Fibroblast of skin of left quadriceps (primary cell): ENCODE measurements at places on chromosomes 16 and 17.

GRCh38 chr16:28264656-28265055, 27.7 kb upstream of the SBK1 start:
- no peak for DNase-seq

DNA sequence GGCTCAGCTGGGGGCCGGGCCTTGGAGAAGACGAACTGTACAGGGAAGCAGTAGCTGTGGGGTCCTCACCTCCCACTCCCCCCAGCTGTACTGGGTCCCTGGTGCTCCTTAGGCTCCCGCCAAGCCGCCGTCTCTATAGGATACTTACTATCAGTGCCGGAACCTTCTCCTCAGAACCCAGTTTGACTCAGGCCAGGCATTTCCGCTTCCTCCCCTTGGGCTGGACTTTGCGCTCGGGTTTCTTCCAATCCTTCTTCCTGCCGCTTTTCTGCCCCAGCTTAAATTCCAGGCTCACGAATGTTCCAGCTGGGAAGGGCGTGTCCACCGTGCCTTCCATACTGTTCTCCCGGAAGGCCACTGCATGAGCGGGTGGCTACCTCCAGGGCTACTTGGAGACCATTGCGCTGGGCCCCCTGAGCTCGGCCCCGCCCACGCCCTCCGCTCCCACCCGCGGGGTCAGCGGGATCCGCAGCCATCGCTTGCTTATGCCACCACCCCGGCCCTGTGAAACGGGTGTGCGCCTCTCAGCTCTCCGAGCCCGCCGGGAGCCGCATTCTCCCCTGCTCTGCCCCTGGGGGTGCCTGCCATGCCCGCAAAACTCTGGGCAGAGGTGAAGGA, 1795.9 kb downstream of the TP53TG3F start:
- no peak for DNase-seq

- no peak for DNase-seq
Observed at GRCh38 chr16:26987597-26988010, 79.1 kb upstream of the C16orf82 start.

GRCh38 chr17:65190467-65191097, 53.4 kb downstream of the RGS9 start:
- DNase-seq = no peak

- peak; percentile 43 for DNase-seq
Observed at GRCh38 chr16:12801511-12802042, 2.1 kb downstream of the CPPED1 start.

DNA sequence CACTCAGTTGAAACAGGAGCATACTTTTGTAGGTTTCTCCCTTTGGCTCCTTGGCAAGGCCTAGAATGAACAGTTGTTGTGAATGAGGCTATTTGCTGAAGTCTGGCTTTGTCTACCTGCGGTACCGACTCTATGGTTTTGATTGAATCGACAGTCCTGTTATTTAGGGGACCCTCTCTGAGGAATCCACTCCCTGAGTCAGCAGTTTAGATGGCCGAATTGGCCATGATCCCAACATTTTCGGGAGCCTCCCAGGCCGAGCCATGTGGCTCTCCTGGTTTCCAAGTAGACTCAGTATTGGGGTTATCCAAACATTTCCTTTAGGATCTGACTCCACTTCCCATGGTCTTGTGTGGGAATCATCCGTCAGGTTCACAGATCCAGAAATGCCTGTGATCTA, 394.8 kb upstream of the MAF start:
- DNase-seq = no peak

DNA sequence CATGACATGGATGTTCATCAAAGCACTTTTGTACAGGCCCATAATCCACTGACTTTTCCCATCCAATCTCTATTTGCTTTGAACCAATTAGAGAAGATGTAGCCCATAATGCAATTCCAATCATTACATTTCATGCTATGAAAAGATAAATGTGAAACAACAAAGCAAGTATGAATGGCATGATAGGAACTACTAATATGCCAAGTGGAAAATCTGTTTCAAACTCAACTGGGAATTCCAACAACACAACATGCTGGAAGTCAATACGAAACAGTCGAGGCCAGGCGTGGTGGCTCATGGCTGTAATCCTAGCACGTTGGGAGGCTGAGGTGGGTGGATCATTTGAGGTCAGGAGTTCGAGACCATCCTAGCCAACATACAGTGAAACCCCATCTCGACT, 39.6 kb upstream of the TMEM97 start:
- peak; percentile 26 for DNase-seq

DNA sequence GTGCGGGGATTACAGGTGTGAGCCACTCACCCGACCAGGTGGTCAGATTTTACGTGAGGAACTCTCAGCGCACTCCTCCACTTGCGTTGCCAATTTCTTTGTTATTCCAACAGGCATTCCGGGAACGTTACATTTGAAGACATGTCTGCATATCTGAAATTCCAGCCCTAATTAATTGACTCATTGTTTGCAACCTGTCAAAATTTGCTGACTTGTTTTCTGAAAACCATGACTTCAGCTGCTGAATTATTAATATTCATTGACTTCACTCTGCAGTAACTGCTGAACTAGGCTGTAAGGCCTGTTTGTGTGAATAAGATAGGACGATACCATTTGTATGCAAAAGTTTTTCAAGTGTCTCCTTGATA, 16.6 kb downstream of the G6PC1 start:
- no peak for DNase-seq

- no peak for DNase-seq
Observed at GRCh38 chr16:5042574-5043171, 8.9 kb upstream of the NAGPA start.

DNA sequence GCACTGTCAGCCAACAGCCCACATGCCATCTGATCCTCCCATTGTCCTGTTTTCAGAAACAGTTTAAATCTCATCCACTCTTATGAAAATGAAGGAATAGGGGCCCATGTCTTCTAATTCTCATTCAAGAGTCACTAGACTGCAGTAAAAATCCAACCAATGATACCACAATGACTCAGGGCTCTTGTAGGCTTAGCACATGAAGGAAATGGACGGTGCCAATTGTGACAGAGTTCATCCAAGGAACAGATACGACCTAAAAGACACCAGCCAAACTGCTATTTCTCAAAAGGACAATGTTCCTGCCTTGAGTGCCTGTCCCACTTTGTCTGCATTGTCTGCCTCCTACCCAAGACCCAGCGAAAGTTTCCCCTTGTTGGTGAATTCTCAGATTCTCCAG, 204.8 kb upstream of the COX10 start:
- DNase-seq = peak; percentile 37

DNA sequence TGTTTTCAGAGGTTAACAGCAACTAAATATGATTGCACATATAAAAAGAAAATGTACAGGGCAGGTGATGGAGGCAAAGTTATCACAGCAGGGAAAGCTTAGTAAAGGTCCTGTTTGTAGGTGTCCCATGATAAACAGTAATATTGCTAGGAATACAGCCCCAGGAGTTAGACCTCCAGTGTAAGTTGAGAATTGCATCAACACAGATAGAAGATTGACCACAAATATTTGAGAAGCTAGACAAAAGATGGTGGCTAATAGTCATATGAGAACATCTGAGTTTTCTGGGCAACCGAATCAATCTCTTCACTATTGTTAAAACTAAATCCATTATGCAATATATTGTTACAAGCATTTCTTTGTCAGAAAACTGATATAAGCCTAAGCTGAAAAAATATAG, 152.6 kb downstream of the CDH11 start:
- no peak for DNase-seq

DNA sequence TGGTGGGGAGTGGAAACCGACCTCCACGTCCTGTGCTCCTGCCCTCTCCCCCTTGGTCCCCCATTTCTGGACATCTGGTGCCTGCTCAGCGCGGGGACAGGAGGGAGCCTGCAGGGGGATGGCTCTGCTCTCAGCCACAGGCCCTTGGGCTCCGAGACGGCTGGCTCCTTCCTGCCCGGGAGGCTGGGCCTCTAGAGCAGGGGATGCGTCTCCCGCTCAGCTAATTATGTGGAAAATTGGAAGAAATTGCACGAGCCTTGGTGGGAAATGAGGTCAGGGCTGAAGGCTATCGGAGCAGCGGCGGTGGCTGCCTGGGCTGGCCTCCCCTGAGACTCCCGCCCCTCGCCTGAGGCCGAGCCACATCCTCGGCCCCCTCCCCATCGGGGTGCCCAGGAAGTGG, 154.6 kb upstream of the CIBAR2 start:
- DNase-seq = no peak

- DNase-seq = no peak
Observed at GRCh38 chr16:23160082-23160481, 10.8 kb upstream of the USP31 start.

DNA sequence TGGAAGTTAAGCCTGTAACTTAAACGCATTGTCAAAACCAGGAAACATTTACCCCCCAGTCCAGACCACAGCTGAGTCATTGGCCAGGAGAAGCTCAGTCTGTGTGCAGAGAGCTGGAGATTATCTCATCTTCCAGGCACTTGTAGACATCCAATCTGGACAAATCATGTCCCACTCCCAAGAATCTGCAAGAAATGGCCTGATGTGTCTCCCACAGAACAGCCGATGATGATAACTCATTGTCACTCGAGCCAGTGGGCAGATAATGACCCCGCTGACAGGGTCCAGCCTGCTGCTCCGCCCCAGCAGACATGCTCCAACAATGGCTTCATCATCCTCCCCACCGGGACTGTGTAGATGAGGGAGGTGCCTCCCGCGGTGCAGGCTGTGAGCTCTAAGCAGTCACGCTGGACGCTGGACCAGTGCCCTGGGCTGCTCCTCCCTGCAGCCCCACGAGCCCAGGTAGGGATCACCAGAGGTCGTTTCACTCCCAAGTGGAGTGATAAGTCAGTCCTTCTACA, 322.5 kb downstream of the C16orf95 start:
- DNase-seq = peak; percentile 80

GRCh38 chr16:27214084-27214961, 11.0 kb downstream of the KDM8 start:
- DNase-seq = no peak

GRCh38 chr16:85554889-85555718, 58.0 kb upstream of the GSE1 start:
- DNase-seq = peak; percentile 64

DNA sequence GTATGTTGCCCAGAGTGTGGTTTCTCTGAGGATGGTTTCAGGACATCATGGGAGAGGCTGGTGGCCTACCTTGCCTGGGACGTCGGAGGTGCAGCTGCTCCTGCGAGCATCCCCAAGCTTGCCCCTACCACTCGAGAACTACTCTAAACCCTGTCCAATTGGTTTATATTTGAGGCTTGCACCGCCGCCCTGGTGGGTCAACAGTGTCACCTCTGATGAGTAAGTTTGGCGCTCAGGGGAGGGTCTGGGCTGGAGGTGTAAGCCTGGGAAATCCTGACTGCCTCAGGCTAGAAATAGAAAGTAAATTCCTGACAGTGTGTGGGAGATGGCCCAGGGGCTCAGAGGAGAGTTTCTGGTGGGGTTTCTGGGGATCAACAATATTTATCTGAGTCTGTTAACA, 48.2 kb downstream of the CCDC42 start:
- DNase-seq = no peak

GRCh38 chr16:77788181-77789084, at the start of gene VAT1L:
Gene VAT1L (plus strand): TSS chr16:77788564. CDS start chr16:77788683, 119 bp downstream.
- peak; percentile 31 for DNase-seq

DNA sequence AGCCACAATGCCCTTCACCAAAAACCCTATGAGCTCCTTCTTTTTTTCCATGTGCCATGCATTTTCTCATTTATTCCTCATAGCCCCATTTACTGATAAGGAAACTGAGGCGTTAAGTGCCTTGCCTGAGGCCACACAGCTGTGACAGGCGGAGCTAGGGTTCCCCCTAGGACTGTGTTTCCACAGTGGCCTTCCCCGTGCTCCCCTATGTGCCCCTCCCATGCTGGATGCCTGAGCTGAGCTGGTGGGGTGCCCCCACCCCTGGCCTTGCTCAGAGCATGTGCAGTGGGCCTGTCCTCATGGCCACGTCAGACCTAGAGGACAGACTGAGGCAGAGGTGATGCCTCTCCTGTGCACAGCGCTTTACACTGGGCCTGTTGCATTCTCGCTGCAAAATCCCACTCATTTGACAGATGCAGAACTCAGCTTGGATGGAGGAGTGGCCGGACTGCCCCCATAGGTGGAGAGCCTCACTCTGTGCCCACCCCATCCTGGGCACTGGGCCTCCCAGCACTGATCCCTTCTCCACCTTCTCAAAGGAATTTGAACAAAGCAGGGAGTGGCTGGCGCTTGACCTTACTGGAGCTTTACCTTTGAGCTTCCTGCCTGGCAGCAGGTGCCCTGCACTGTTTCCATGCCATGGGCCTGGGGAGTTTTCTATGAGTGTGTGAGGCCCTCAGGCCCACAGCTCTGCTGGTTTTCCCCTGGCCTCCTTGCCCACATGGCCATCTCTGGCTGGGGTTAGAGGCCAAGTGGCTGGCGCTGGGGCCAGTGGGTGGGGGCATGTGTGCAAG, 2.6 kb downstream of the MAP2K3 start:
- DNase-seq = no peak

- no peak for DNase-seq
Observed at GRCh38 chr16:25258861-25259179, 1.2 kb upstream of the ZKSCAN2 start.

DNA sequence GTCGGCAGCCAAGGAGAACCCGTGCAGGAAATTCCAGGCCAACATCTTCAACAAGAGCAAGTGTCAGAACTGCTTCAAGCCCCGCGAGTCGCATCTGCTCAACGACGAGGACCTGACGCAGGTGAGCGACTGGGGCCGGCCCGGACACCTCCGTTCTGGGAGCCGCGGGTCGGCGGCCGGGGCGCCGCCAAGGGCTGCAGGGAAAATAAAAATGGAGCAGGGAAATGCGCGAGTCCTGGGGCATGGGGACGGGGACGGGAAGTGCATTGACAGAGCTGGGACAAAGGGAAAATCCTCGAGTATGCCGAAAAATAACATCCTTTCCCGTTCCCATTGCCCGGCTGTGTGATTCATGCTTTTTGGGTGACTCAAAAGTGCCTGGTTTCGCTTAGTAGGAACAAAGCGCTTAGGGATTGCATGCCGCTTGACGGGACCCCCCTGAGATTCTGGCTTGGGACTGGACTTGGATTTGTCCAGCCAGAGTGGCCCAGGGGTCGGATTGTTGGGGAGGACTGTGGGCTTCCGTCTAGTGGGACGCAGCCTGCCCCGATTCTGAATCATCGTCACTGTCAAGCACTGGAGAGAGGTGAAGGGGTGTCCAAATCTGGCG, 699 bp downstream of the MPRIP start:
- no peak for DNase-seq

- DNase-seq = no peak
Observed at GRCh38 chr16:11614587-11615175, 28.0 kb upstream of the LITAF start.

DNA sequence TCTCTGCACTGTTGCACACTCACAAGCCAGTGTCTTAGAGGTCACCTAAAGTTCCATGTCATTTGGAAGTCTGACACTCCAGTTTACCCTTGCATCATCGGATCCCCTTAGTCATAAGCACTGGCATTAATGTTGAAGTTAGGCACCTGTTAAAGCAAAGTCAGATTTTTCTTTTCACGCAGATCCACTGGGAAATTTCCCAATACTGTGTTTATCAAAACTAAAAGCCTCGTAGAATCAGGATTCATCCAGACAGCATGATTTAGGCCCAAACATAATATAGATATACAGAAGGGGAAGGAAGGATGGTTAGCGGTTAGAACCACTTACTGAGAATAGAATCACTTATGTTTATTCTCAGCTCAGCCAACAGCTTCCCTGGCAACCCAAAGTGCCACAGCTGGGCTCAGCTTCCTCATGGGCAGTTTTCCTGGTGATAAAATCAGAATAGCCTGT, 30.1 kb upstream of the HAPSTR1 start:
- no peak for DNase-seq

- no peak for DNase-seq
Observed at GRCh38 chr17:36613155-36613554, 11.8 kb downstream of the MRM1 start.

- DNase-seq = peak; percentile 76
Observed at GRCh38 chr17:76371656-76372628, 12.5 kb upstream of the SPHK1 start.
